Right lung (tissue), 10 donors: ENCODE measurements at places on chromosomes 7 and 10. TPM values are rescaled to one million over a fixed set of nuclear protein-coding genes. Genes with fewer than 3 reads are reported as not detected.

Gene SMIM30
- polyA plus RNA-seq, result 89.4 TPM

Gene OPN1SW
- polyA plus RNA-seq, result 1.2 TPM

Gene GPR15LG
- not detected for polyA plus RNA-seq

Gene ATOH7
- 0.12 TPM for polyA plus RNA-seq
